ENCODE measurements at places on chromosomes 5 and 9.

DNA sequence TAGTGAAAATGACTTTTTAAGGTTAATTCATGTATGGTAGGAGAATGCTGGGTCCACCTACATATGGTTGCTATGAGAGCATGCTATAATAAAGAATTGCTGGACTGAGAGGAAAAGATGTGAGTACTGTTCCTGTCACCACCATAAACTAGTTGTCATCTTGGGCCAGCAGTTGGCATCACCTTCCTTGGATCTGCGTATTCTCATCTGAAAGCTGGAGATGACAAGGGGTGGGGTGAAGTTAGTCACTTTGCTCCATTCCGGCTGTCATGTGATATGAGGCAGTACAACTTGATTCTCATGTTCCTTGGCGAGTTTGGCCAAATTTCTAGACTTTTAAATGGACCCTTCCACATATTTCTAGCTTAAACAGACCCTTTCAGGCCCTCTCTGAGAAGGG is 33.3 kb downstream of the PIP5K1B start:
- DNase-seq, result no peak

DNA sequence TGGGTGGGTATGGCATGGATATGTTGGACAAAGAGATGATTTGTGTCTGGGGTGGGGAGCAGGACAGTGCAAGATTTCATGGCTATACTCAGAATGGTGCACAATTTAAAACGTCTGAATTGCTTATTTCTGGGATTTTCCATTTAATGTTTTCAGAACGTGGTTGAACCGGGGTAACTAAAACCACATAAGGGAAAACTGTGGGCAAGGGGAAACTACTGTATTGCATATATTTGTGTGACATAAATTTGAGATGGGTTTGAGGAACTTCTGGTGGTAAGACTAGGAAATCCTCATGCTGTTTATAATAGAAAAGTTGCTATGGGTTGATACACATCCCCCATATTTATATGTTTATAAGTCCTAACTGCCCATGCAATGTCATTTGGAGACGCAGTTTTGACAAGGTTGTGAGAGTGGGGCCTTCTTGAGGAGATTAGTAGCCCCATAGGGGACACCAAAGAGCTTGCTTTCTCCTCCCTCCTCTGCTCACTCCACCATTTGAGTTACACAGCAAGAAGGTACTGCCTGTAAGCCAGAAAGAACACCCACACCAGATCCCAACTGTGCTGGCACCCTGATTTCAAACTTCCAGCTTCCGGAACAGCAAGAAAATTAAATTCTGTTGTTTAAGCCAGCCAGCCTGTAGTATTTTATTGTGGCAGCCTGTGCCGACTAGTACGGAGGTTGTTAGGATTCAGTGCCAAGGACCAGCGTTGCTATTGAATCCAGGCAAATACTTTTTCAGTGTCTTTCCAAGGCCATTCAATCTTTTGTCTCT is 2118.9 kb downstream of the MAT2B start:
- no peak for DNase-seq

DNA sequence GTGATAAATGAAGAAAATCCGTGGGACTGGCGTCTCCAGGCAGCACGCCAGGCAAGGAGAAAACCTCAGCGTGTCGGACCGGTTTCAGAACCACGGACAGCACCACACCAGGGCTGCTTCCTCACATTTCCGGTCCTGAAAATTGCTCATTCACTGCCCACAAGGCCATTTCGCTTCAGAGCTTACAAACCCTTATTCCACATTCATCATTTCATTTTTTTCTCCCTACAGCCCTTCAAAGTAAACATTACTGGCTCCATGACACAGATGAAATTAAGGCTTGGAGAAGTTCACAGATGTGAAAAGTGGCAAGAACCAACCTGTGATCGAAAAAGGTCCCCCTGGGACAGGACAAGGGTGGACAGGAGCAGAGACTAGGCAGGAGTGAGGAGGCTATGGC is 1.5 kb upstream of the GPRIN1 start:
- no peak for DNase-seq

DNA sequence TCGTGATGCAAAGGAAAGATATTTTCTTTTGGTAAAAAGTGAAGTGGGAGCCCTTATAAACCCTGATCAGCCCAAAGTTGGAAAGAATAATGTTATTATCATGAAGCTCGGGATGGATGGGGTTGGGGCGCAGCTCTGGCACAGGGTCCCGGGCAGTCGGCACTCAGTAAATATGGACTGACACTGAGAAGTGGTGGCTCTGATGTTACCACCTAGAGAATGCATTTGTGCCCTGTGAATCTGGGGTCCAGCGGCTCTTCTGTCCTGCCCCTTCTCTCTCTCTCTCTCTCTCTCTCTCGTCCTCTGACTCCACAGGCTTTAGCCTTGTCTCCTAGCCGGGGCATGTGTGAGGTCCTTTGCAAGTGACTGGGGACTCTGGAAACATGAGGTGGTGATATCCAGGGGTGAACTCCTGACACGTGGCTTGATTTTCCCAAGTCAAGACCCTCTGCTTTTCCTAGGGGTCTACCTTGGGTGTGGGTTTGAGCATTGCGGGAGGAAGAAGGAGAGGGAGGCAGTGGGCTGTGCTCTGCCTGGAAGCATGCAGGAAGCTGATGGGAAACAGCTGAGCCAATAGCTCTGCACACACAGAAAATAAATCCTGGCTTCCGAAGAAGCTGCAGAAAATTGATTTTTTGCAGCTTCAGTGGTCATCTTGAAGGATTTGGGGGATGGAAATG is 162.7 kb downstream of the MACROH2A1 start:
- DNase-seq, result no peak

- no peak for DNase-seq
Observed at GRCh38 chr5:175797521-175798038, 73.8 kb upstream of the CPLX2 start.

- DNase-seq, result no peak
Observed at GRCh38 chr5:25090854-25091253, 446.1 kb upstream of the CDH10 start.

- DNase-seq, result no peak
Observed at GRCh38 chr5:51731421-51732029, 348.3 kb downstream of the ISL1 start.

- DNase-seq, result no peak
Observed at GRCh38 chr5:132257131-132258101, at the start of gene PDLIM4. PDLIM4 (plus strand) TSS chr5:132257696; CDS start chr5:132257735, 39 bp downstream.

DNA sequence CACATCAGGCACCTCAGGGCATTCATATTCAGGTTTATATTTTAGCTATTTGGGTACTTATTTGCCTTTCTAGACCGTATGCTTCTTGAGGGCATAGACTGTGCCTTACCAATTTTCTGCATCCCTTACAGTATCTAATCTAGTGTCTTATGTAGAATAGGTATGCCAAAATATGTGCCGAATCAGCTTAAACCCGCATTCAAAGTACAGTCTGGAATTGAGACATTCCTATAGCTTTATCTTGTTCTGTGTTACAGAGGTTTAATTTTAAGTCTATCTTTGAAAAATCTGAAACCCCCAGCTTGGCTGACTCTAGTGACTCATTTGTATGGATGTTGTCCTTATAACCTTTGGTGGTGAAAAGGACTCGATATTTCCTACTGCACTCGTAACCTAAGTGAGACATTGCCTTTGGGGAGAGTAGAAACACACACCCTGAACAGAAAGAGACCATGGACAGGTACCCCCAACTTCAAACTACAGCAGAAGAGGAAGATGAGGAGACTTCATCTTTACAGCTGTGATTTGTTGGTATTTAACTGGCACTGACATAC is 27.0 kb upstream of the TMOD1 start:
- no peak for DNase-seq

- DNase-seq, result no peak
Observed at GRCh38 chr9:35306283-35306682, 144.5 kb downstream of the UNC13B start.

- DNase-seq, result no peak
Observed at GRCh38 chr9:70517926-70518610, 103.6 kb upstream of the KLF9 start.

DNA sequence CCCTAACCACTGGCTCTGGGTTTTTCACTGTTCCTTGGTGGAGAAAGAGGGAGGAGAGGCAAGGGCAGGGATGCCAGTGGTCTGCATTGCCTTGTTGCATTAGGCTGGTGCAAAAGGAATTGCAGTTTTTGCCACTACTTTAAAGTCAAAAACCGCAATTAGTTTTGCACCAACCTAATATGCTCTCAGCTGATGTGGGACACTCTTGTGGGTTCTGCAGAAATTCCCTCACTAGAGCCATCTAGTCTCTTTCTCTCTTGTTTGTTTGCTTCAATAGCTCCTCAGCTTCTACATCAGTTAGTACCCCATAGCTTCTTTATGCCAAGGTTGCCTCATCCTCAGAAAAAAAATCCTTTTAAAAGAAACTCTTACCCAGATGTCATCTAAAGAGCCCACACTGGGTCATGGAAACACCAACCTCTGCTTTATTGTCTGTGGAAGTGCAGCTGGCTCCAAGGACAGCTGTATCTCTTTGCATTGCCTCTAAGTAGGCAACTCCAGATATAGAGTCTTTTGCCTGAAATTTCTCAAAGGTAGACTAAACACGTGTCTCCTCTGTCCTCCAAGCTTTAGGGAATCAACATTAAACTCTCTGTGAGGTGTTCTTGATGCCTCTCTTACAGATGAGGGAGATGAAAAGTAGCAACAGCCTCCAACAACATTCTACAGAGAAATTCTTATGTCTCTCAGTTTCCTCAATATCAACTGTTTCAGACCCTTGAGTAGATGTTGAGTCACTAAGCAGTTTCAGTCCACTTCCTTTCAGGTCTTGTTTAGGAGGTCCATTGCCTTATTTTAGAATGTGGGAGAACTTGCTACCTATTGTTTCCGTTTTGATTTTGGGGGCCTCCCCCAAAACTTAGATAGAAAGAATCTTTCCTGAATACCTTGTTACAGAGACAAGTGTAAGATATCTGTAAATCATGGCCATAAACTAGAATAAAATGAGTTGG is 84.9 kb upstream of the MEF2C start:
- no peak for DNase-seq

DNA sequence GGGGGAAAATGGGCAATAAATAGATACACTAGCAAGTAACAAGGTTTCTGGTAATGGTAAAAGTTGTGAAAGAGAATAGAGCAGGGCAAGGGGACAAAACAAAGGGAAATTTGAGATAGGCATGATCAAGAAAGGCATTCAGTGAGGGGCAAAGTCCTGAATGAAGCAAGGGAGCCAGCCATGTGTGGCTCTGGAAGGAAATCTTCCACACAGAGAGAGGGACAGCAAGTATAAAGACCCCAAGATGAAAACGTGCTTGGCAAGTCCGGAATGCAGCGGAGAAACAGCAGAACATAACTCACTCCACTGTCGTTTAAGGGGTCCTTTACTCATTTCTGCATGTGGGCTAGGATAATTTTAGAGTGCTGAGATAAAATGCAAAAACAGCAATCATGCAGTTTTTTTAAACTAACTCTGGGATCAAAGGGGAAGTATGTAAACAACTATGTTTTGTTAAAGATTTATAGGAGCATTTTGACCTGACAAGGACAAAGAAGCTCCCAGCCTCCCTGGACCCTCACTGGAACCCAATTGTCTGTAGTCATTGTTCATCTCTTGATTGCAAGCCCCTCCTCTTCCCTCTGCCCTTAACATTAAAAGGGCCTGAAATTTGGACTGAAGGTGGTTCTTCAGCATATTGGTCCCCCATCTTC is 22.9 kb upstream of the AOPEP start:
- no peak for DNase-seq

GRCh38 chr9:76330034-76330433 is 64.2 kb downstream of the RFK start:
- no peak for DNase-seq

GRCh38 chr5:96094904-96095303 is 133.3 kb upstream of the ELL2 start:
- no peak for DNase-seq

DNA sequence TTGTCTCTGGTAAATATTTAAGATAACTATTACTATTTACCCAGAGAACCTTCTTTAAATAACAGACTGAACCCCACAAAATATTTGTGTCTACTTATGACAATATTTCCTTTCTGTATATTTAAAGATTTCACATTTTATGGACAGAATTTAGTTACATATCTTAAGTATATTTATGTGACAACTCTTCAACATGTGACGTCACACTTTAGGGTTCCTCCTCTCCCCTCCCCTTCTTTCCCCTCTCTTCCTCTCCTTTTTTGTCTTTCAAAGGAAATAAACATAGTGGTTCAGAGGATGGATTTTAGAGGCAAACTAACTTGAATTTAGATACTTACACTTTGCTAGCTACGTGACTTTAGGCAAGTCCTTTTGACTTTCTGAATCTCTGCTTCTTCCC is 655.6 kb upstream of the NUDT12 start:
- DNase-seq, result no peak

DNA sequence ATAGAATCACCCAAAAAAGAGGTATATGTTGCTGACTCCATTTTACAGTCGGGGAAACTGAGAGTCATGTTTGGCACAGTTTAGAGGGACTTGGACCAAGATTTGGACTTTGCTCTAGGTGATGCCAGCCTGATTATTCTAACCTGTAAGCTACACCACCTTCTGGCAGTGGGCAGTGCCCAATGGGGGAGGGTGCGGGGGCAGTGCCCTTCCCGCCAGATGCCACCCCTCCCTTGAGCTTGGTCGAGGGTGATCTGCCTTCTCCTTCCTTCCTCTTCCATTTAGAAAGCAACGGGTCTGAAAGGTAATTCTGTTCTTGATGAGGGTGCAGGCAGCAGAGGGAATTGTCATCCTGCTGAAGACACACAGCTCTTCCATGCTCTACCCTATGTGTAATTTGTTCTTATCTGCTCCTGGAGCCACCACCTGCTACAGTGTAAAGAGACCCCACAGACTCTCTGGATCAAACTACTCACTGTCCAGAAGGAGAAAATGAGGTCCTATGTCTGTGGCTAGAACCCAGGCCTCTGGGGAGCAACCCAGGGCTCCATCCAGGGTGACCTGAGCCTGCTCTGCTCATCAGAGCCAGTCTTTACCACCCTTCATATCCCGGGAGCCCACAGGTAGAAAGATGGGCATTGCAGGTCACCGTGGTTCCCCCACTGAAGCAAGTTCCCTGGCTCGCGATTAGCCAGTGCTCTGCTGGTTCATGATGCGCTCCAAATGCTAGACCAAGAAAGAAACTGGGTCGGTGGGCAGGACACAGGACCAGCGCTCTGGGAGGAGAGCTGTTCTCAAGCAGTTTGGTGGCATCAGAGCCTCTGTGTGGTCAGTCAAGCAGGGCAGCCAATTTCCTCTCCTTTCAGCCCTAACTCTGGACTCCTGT is 156.2 kb downstream of the RGS3 start:
- no peak for DNase-seq

GRCh38 chr5:608429-609370 is 3.4 kb upstream of the CEP72 start:
- no peak for DNase-seq

DNA sequence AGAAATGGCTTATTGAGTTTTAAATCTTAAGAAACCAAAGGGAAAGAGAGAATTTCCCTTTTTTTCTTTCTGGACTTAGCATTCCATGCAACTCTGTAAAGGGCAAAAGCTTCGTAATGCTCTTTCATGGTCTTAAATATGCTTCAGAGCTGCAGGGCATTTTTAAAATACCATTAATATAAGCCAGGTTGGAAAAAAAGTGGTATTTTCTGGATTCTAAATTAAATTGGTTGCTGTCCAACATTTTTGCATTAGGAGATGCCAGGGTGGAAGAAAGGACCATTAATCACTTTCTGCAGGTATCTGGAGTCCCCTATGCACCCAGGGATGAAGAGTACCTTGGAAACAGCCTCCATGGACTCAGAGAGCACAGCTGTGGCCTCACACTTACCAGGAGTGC is 215.1 kb upstream of the DAPK1 start:
- DNase-seq, result no peak

Data from iPS DF 19.7 (cell line).